ENCODE measurements at places on chromosomes 1 and 21.

- DNase-seq = no peak
These were observed 25.7 kb upstream of the BACE2 start for GRCh38 chr21:41142051-41142795.

GRCh38 chr1:182674346-182675246 lies 9.8 kb downstream of the RGS8 start:
- no peak for DNase-seq

GRCh38 chr1:201109651-201110050 lies 2.6 kb downstream of the CACNA1S start:
- no peak for DNase-seq

- no peak for DNase-seq
These were observed 312.9 kb downstream of the RRAGC start for GRCh38 chr1:38546636-38547035.

DNA sequence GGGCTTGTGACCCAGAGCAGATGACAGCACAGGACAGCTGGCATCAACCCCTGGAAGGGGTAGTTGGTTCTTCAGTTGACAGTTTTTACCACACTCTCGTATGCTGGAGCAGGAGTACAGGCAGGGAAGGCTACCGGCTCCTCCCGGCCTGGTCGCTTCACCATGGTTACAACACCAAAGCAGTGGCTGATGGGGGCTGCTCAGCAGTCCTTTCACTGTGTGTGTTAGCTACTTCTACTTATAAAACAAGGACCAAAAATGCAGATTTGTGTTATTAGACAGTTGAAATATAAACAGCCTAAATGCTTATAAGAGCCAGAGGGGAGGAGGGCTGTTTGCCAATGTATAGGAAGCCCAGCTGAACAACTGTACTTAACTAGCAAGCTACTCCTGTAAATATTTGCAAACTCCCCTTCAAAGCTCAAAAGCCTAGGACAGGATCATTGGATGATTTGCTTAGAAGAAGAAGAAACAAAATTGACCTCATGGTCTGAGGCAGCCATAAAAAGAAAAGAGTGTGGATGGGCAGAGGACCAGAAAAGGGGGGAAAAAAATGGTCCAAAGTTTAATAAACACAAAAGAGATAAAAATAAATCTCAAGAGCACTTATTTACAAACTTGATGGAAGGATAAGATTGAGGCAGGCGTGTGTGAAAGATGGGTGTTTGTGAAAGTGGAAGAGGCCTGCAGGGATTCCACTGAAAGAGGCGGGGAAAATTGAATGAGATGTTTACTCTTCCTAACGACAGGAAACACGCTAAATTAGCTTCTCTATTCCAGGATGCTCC lies 57.1 kb downstream of the TGFB2 start:
- DNase-seq = no peak

DNA sequence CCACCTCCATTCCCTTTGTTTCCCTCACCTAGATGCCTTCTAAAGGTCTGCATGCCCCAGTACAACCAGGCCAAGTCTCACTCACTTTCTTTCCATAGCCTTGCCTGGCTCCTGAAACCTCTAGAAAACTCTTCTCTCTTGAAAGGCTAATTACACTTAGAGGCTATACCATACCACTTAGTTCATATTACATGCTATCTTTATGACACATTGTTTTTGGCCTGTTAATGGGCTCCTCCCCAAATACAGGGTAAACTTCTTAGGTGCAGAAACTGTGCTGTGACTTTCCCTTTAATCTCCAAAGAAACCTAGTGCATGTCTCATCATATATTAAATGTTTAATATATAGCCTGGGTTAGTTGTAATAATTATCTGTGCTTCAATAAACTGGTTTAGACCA lies 56.6 kb upstream of the C1orf105 start:
- DNase-seq = no peak

- no peak for DNase-seq
These were observed 51.1 kb downstream of the LRRC8D start for GRCh38 chr1:89871768-89872473.

DNA sequence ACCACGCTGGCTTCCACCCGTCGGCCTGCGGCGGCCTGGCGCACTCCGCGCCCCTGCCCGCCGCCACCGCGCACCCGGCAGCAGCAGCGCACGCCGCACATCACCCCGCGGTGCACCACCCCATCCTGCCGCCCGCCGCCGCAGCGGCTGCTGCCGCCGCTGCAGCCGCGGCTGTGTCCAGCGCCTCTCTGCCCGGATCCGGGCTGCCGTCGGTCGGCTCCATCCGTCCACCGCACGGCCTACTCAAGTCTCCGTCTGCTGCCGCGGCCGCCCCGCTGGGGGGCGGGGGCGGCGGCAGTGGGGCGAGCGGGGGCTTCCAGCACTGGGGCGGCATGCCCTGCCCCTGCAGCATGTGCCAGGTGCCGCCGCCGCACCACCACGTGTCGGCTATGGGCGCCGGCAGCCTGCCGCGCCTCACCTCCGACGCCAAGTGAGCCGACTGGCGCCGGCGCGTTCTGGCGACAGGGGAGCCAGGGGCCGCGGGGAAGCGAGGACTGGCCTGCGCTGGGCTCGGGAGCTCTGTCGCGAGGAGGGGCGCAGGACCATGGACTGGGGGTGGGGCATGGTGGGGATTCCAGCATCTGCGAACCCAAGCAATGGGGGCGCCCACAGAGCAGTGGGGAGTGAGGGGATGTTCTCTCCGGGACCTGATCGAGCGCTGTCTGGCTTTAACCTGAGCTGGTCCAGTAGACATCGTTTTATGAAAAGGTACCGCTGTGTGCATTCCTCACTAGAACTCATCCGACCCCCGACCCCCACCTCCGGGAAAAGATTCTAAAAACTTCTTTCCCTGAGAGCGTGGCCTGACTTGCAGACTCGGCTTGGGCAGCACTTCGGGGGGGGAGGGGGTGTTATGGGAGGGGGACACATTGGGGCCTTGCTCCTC lies 1.9 kb downstream of the OLIG2 start:
- no peak for DNase-seq

DNA sequence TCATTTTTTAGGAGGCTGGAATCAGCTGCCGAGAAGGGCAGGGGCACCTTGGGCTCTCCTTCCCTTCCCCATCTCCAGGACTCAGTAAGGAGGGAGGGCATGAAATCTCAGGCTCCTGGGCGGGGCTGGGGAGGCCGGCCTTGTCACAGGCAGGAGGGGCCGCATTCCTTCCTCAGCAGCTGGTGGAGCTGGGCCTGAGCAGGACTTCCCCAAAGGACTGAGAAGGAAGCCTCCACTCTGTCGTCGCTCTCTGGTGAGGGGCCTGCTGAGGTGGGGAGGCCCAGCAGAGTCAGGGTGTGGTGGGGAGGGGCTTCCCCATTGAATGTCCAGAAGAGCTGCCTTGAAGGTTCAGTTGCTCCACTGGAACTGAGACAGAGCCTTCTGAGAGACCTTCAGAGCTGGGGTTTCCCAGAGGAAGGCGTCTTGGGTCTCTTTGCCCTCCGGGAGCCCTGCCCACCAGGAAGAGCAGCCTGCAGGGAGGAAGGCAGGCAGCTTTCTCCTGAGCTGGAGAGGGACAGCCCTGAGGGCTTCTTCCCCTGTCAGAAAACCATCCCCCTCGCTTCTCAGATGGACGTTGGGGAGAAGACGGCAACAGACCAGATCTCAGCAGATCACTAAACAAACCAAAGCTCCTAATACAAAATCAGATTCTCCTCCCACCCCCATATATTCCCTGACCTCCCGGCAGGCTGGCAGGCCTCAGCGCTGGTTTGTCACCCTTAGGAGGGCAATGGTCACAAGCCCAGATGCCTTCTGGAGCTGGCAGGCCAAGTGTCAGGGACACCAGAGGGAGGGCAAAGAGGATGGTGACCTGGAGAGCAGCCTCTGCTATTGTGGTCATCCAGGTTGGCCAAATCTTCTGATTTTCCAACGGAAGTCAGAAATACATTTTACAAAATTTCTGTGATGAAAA lies 10.7 kb downstream of the KCNA10 start:
- DNase-seq = no peak

GRCh38 chr21:16879479-16879878 lies 633.4 kb upstream of the CXADR start:
- DNase-seq = no peak

DNA sequence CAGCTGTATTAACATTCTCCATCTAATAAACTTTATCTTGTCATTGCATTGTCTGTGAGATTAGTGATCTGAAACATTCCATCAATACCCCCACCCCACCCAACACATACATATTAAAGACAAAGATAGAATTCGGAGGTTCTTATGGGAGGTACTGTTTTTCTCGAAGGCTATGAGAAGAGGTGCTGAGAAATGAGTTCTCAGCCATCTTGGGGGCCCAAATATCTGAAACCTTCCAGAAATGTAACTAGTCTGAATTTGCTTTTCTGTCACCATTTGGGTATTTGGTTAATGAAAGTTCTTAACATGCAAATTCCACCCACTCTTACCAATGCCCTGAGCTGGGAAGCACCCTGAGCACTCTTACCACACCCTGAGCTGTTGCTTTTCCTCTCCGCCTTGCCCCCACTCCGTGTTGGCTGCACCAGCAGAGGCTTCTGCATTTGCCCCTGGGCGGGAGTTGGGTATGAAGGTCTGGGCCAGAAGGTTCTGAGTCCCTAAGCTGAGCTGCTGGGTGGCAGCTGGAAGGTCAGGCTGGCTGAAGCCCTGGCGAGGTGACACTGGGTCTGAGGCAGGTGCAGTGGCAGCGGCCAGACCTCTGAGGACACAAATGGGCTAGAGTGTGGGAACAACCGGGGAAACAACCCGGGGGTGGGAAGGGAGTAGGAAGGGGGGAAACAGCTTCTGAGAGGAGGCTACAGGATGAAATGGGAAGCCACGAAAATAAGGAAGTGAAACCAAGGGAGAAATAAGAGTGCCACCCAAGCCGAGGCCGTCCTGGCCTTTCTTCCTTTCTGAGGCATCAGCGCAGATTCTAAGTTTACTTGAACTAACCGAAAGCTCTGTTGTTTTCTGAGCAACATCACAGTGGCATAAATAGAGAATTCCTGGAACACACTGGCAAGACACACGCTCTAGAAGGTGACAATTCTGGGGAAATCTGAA lies 26.3 kb upstream of the IER5 start:
- no peak for DNase-seq

DNA sequence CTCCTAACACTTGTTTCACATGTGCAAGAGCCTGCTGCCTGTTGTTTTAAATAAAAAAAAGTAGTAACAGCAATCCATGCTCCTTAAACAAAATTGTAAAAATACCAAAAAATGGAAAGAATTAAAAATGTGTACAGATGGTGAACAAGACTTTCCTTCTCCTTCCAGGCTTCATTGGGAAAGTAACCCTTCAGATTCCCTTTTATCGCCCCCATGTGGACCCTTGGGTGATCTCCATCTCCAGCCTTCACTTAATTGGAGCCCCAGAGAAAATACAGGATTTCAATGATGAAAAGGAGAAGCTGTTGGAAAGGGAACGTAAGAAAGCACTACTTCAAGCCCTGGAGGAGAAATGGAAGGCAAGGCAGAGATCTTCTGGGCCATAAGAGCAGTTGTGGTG lies 14.2 kb downstream of the VPS13D start:
- DNase-seq = no peak

GRCh38 chr1:208423526-208423925 lies 179.3 kb upstream of the PLXNA2 start:
- DNase-seq = no peak

DNA sequence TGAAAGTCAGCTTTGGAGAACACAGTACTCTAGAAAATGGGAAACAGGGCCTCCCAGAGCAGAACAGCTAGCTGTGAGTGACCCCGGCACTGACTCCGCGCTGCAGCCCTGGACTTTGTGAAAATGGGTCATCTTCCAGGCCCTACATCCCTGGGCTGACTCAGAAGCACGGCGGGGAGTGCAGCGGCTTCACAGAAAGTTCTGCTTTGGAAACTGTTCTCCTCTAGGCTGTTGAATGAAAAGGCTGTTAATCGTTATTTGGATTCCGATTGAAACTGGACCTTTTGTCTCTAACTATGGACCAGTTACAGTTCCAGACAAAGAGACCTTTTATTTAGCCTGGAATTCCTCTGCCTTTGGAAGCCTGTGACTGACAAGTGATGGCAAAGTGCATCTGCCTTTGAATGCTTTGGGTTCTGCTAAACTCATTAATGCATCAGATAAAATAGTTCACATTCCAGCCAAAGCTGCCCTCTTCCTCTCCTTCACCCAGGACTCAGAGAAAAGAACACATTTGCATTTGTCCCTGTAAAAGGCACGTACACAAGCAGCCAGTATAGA lies 144.9 kb upstream of the HOOK1 start:
- no peak for DNase-seq

DNA sequence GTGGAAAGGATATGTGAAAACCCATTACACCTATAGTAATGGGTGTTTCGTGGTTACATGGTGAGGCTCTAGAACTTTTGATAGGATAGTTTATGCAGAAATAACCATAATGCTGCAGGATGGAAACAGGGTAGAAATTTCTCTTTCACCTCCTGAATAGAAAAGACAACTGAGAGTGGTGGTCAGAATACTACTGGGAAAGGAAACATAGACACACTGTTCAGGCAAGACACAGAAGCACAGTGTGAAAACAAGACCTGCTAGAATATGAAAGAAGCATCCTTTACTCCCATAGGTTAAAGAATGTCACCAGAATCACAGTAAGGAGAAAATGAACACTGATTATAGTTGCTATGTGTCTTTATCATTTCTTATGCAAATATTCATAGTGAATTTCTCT lies 496.6 kb downstream of the DPYD start:
- no peak for DNase-seq

- DNase-seq = no peak
These were observed 51.2 kb downstream of the SLC45A1 start for GRCh38 chr1:8368956-8369639.

GRCh38 chr1:204445860-204446412 lies 34.3 kb upstream of the PPP1R15B start:
- DNase-seq = peak; percentile 56

DNA sequence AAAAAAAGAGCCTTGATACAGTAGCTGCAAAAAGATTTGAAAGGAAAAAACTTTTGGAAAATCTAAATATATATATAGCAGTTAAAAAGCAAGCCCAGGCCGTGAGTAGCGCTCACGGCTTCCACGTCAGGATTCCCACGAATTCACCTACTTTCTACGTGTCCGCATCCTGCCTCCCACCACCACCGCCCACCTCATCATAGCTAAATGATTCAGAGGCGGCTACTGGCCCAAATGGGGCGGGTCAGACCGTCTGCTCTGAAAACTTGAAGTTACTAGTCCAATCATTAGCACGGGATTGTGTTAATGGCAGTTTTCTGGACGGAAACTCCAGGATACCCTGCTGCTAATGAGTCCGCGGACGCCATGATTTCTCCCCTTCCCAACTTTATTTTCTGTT lies 1.3 kb upstream of the CCSAP start:
- DNase-seq = no peak

- peak; percentile 62 for DNase-seq
These were observed 3.9 kb upstream of the DENND2D start for GRCh38 chr1:111204201-111204982.

GRCh38 chr1:159009704-159010361 lies at the start of gene IFI16:
TSS of gene IFI16 (plus strand) at chr1:159009907. CDS start at chr1:159014681, 4,774 bp downstream.
- DNase-seq = peak; percentile 71

GRCh38 chr1:109025694-109026093 lies 16.2 kb downstream of the WDR47 start:
- no peak for DNase-seq

DNA sequence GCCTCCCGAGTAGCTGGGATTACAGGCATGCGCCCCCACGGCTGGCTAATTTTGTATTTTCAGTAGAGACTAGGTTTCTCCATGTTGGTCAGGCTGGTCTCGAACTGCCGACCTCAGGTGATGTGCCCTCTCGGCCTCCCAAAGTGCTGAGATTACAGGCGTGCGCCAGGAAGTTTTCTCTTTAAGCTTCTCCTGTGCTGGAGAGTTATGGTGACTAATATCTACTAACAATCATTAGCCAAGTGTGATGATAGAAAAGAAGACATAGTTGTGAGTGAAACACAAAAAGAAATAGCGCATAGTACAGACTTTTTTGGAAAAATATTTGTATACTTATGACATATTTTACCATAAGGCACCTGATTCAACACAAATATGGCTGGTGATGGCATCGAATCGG lies 56.5 kb downstream of the SETD4 start:
- DNase-seq = no peak
